ENCODE measurements at places on chromosomes 11 and 22. TPM values are rescaled to one million over a fixed set of nuclear protein-coding genes. Genes with fewer than 3 reads are reported as not detected.

DNA sequence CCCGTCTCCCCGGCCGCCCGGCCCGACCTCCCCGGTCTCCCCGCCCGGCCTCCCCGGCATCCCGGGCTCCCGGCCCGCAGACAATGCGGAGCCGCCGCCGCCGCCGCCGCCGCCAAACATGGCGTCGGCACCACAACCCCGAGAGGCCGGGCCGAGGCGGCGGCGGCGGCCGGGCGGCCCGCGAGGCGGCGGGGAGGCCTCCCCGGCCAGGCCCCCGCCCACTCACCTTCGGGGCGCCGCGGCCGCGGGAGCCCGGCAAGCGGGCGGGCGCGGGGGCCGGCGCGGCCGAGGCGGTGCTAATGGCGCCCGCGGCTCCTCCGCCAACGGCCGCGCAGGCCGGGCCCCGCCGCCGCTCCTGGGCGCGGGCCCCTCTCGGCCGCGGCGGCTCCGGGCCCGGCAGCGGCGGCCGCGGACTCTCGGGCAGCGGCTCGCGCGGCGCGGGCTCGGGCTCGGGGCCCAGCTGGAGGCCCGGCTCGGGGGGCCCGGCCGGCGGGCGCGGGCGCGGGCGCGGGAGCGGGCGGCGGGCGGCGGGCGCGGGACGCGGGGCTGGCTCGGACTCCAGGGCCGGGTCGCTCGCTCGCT, 311 bp downstream of the BRD1 start:
- no peaks in the 10 kb centered on the region for H3K27me3 ChIP-seq
- peak overlapping the region; percentile 68 for H3K4me3 ChIP-seq
- H3K4me1 ChIP-seq: peaks cover 43% of the 10 kb centered on the region
- peak overlapping the region; percentile 86 for H3K27ac ChIP-seq

DNA sequence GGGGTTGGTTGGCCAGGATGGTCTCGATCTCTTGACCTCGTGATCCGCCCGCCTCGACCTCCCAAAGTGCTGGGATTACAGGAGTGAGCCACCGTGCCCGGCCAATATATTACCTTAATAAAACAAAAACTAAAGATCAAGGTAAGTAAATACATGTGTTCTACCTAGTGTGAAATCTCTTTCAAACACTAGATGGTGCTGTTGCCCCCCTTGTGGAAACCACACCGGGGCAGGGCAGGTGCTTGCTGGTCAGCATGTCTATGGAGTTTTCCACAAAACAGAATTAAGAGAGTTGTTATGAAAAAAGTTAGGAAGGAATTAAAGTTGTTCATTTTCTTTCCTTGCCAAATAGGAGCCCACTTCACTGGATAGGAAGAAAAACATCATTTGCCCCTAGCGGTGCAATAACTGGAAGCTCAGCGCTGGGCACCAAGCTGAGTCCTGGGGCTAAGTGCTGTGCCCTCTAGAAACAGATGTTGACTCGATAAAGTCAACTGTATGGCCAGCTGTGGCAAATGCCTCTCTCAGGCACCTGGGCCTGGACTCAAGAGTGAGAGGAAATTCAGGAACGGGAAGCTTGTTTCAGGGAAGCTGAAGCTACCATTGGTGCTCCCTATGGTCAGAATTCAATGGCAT, 6.3 kb upstream of the KCNJ5 start:
- peak; percentile 70 for DNase-seq
- H3K36me3 ChIP-seq: no peaks in the 10 kb centered on the region
- no peaks in the 10 kb centered on the region for H3K4me1 ChIP-seq

GRCh38 chr11:22681281-22681812, 14.9 kb downstream of the GAS2 start:
- H3K36me3 ChIP-seq: no peaks in the 10 kb centered on the region
- H3K4me3 ChIP-seq: no peak overlapping the region
- H3K27me3 ChIP-seq: no peaks in the 10 kb centered on the region
- H3K4me1 ChIP-seq: no peaks in the 10 kb centered on the region
- no peak overlapping the region for H3K27ac ChIP-seq

- H3K27me3 ChIP-seq: peaks cover 16% of the 10 kb centered on the region
- DNase-seq: no peak
- no peak overlapping the region for H3K27ac ChIP-seq
- H3K36me3 ChIP-seq: no peaks in the 10 kb centered on the region
These were observed 31.9 kb downstream of the OPCML start for GRCh38 chr11:133500435-133500834.

Gene OR5L2
- not detected for polyA plus RNA-seq

Gene RASGRP2
- polyA plus RNA-seq: 20.6 TPM

- H3K27ac ChIP-seq: no peak overlapping the region
- H3K27me3 ChIP-seq: no peaks in the 10 kb centered on the region
- no peaks in the 10 kb centered on the region for H3K36me3 ChIP-seq
- H3K4me1 ChIP-seq: peaks cover 90% of the 10 kb centered on the region
These were observed 11.2 kb downstream of the TOM1 start for GRCh38 chr22:35310556-35311550.

DNA sequence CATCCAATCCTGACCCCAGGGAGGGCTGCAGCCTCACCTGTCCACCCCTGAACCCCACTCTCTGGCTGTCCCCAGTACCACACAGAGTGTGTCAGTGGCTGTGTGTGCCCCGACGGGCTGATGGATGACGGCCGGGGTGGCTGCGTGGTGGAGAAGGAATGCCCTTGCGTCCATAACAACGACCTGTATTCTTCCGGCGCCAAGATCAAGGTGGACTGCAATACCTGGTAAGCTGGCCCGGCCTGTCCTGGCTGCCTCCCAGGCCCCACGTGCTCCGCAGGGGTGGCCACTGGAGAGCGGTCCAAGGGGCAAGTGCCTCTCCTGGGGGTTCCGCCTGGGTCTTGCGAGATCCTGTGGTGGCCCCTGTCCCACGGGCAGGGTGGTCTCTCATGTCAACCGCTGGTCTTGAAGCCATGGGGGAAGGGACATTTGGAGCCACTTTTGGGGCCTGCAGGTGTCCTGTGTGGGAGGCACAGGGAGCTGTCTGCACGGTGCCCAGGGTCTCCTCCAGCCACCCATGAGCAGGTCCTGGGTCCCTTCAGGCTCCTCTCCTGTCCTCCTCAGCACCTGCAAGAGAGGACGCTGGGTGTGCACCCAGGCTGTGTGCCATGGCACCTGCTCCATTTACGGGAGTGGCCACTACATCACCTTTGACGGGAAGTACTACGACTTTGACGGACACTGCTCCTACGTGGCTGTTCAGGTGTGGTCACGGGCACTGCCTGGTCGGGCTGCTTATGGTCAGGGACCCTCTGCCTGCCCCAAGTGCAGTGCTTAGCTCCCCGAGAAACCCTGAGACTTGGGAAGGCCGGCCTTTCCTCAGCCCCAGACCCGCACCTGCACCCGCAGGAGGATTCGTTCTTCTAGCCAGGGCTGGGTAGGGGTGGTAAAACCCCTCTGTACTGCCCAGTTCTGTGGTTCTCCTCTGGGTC, 11.8 kb downstream of the MUC2 start:
- H3K4me1 ChIP-seq: no peaks in the 10 kb centered on the region
- H3K36me3 ChIP-seq: no peaks in the 10 kb centered on the region
- peaks cover 47% of the 10 kb centered on the region for H3K27me3 ChIP-seq
- H3K4me3 ChIP-seq: no peak overlapping the region
- no peak for DNase-seq

DNA sequence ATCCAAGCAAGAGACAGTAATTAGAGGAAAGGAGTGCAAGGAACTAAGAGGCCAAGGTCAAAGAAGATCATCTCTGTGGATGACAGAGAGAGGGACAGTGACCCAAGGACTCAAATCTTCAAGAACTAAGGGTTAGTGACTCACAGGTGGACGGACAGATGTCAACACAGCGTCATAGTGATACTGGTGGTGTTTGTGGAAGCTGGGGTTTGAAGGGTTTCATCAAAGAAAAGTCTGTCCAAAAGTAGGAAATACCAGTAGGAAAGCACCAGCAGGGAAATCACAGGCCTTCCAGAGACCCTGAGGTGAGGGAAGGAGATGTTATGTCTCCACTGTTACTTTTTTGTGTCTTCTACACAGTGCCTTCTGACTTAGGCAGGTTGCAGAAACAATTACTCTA, 32.2 kb downstream of the IL10RA start:
- no peak overlapping the region for H3K27ac ChIP-seq
- no peaks in the 10 kb centered on the region for H3K27me3 ChIP-seq
- no peaks in the 10 kb centered on the region for H3K4me1 ChIP-seq
- H3K36me3 ChIP-seq: no peaks in the 10 kb centered on the region
- H3K4me3 ChIP-seq: no peak overlapping the region
